ENCODE measurements at places on chromosomes 3 and 15. TPM values are rescaled to one million over a fixed set of nuclear protein-coding genes. Genes with fewer than 3 reads are reported as not detected.

DNA sequence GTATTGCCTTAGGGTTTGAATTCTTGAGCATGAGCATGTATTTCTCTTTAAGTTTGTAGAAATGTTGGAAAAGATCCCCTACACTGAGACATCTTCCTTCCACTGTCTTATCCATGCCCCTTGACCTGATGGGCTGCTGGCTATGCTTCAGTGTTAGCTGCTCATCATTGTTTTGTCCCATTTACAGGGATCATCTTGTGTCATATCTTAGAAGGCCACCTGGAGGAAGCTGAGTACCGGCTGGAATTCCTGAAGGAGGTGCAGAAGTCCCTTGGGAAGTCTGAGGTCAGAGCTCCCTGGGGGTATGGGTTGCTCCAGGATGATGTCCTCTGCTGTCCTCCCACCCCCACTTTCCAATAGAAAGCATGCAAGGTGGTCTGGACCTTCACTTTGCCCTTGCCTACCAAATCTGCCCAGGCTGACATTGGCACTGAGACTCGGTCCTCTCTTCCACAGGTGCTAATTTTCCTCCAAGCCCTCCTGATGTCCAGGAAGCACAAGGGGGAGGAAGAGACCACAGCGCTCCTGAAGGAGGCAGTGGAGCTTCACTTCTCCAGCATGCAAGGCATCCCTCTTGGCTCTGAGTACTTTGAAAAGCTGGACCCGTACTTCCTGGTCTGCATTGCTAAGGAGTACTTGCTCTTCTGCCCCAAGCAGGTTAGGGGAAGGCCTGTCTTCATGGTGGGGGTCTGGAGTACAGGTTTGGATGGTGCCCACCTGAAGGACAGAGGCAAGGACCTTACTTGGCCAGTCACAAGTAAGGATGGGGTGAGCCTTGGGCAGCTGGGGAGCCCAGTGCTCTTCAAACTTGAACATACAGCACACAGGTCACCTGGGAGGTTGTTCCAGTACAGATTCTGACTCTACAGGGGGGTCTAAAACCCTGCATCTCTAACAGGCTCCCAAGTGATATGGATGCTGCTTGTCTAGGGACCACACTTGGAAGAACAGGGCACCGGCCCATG, 17.7 kb downstream of the TTC21A start:
- H3K27me3 ChIP-seq = no peaks in the 10 kb centered on the region
- H3K36me3 ChIP-seq = no peaks in the 10 kb centered on the region
- H3K4me3 ChIP-seq = no peak overlapping the region

DNA sequence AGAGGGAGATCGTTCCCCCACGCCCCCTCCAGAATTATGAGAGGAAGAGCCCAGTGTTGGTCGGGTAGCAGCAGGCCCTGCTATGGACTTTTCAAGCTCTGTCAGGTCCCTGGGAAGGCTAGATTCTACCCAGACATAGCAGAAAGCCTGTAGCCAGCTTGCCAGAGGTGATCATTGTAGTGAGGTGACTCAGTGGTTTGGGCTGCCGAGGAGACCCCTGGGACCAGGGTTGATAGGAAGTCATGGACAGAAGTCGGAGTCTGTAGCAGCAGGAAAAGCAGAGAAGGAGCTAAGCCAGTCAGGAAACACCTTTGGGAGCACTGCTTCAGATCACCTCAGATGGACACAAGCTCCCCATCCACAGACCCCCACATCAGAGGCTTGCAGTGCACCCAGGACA, 67.7 kb downstream of the CCNL1 start:
- H3K27me3 ChIP-seq = no peaks in the 10 kb centered on the region
- no peak overlapping the region for H3K27ac ChIP-seq
- no peaks in the 10 kb centered on the region for H3K36me3 ChIP-seq
- peaks cover 12% of the 10 kb centered on the region for H3K4me1 ChIP-seq
- no peak for DNase-seq

DNA sequence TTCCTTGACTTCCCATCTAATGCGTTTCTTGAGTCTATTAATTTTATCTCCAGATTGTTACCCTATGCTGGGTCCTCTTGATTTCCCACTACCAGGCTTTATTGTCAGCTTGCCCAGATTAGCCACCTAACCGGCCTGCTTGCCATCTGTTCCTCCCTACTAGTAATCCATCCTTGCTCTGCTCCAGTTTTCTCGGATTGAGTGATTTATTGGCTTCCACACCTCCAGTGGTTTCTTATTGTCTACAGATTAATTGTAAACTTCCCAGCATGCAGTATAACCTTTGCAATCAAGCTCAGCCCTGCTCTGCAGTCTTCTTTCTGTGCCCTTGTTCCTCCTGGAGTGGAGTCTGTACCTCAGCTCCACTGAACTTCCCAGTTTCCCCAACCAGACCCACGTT, 63.4 kb downstream of the ARHGEF26 start:
- H3K4me1 ChIP-seq = no peaks in the 10 kb centered on the region
- no peak overlapping the region for H3K4me3 ChIP-seq
- no peaks in the 10 kb centered on the region for H3K27me3 ChIP-seq
- H3K27ac ChIP-seq = no peak overlapping the region

GRCh38 chr3:14829811-14830210, 11.0 kb downstream of the FGD5 start:
- H3K36me3 ChIP-seq = no peaks in the 10 kb centered on the region
- no peak overlapping the region for H3K27ac ChIP-seq
- no peak overlapping the region for H3K4me3 ChIP-seq
- no peaks in the 10 kb centered on the region for H3K27me3 ChIP-seq
- no peaks in the 10 kb centered on the region for H3K4me1 ChIP-seq
- DNase-seq = no peak

- no peaks in the 10 kb centered on the region for H3K36me3 ChIP-seq
- H3K27me3 ChIP-seq = no peaks in the 10 kb centered on the region
- DNase-seq = no peak
- H3K4me1 ChIP-seq = no peaks in the 10 kb centered on the region
- H3K4me3 ChIP-seq = no peak overlapping the region
Observed at GRCh38 chr3:139634111-139634635, 43.6 kb downstream of the NMNAT3 start.

- no peaks in the 10 kb centered on the region for H3K4me1 ChIP-seq
- DNase-seq = no peak
- H3K4me3 ChIP-seq = no peak overlapping the region
- H3K36me3 ChIP-seq = no peaks in the 10 kb centered on the region
Observed at GRCh38 chr3:132380920-132381319, 36.4 kb upstream of the DNAJC13 start.

DNA sequence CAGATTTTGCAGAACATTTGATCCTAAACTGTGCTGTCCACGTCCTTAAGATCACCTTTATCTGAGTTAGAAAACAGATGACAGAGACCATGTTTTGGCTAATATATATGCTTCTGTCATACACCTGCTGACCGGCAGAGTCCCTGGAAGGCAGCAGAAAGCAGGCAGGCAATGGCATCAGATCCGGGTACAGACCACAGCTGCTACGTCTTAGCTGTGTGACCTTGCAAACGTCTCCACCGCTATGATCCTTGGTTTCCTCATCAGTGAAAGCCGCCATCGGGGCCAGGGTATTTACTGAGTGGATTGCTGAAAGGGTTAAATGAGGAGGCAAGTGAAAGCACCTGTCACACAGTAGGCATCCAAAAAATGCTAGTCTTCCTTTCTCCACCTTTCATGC, 72.1 kb downstream of the ABTB1 start:
- H3K27ac ChIP-seq = no peak overlapping the region
- peaks cover 8% of the 10 kb centered on the region for H3K4me1 ChIP-seq
- no peaks in the 10 kb centered on the region for H3K36me3 ChIP-seq
- no peaks in the 10 kb centered on the region for H3K27me3 ChIP-seq

DNA sequence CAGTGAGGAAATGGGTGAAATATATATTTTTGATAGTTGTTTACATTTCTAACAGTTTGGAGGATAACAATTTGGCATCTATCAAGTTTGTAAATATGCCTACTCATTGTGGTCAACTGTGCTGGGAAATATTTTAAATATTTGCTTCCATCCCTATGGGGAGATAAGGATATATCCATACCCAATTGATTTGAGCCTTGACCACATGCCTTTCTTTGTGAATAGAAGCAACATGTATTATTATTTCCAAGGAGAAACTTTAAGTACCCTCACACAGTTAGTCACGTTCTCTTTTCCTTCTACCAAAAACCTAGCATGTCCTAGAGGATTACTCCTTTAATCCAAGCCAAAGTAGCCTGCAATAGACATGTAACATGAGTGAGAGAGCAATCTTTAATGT, 245.4 kb upstream of the CBLB start:
- no peak overlapping the region for H3K27ac ChIP-seq
- no peaks in the 10 kb centered on the region for H3K36me3 ChIP-seq
- no peaks in the 10 kb centered on the region for H3K27me3 ChIP-seq
- no peaks in the 10 kb centered on the region for H3K4me1 ChIP-seq

GRCh38 chr3:16334909-16335308, 69.9 kb downstream of the OXNAD1 start:
- DNase-seq = no peak
- peak overlapping the region; percentile 14 for H3K27ac ChIP-seq
- no peaks in the 10 kb centered on the region for H3K36me3 ChIP-seq

DNA sequence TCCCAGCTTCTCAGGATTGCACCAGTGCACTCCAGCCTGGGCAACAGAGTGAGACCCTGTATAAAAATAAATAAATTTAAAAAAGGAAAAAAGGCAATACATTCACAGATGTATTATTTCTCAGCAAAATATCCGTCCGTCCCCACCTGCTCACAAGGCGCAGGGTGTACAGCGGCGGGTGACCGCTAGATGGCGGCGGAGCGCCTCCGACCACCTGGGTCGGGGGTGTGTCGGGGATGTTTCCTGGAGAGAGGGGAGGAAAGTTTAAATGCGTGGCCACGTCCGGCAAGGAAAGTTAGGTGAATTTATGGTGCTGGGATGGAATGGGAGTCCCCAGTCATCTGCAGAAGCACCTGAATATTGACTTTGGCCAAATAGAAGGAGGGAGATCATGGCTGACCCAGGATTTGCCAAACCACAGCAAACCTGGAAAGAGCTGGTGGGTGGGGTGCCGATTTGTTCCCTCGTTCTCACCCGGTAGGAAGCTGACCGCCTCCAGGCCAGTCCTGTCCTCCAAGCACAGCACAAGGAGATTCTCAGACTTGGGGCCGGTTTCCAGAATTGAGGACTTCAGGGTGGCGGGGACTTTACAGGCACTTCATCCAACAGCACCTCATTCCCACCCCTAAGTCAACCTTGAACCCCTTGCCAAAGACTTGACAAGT, 88.3 kb downstream of the TMEM266 start:
- no peaks in the 10 kb centered on the region for H3K27me3 ChIP-seq
- no peak overlapping the region for H3K4me3 ChIP-seq
- no peak overlapping the region for H3K27ac ChIP-seq
- DNase-seq = no peak
- H3K4me1 ChIP-seq = peaks cover 20% of the 10 kb centered on the region
- no peaks in the 10 kb centered on the region for H3K36me3 ChIP-seq

Gene AMIGO3
- total RNA-seq = 0.43 TPM

Gene THRB
- 24.7 TPM for total RNA-seq

Gene LINS1
- 1.7 TPM for total RNA-seq

Gene CYP1A2
- total RNA-seq = not detected

Data from ascending aorta (tissue), 2 donors.